ENCODE measurements at places on chromosomes 1 and 21. TPM values are rescaled to one million over a fixed set of nuclear protein-coding genes. Genes with fewer than 3 reads are reported as not detected.

DNA sequence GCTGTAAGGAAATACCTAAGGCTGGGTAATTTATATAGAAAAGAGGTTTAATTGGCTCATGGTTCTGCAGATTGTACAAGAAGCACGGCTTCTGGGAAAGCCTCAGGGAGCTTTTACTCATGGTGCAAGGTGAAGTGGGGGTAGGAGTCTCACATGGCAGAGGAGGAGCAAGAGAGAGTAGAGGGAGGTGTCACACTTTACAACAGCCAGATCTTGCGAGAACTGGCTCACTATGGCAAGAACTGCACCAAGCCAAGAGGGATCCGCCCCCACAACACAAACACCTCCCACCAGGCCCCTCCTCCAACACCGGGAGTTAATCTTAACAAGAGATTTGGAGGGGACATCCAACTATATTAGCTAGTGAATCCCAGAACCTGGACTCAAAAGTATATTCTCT, 135.4 kb upstream of the SOD1 start:
- H3K27me3 ChIP-seq, result no peaks in the 10 kb centered on the region
- H3K4me1 ChIP-seq, result no peaks in the 10 kb centered on the region
- no peaks in the 10 kb centered on the region for H3K36me3 ChIP-seq
- no peak overlapping the region for H3K27ac ChIP-seq
- H3K4me3 ChIP-seq, result no peak overlapping the region

GRCh38 chr1:32782086-32782485, 35.1 kb downstream of the YARS1 start:
- H3K36me3 ChIP-seq, result peaks cover 93% of the 10 kb centered on the region
- no peaks in the 10 kb centered on the region for H3K27me3 ChIP-seq
- H3K4me1 ChIP-seq, result no peaks in the 10 kb centered on the region
- no peak overlapping the region for H3K27ac ChIP-seq

AVPR1B gene
- not detected for total RNA-seq

OLFML2B gene
- 17.4 TPM for total RNA-seq

Measured in spleen (tissue), 13 donors.